ENCODE measurements at places on chromosomes 5 and 9.

DNA sequence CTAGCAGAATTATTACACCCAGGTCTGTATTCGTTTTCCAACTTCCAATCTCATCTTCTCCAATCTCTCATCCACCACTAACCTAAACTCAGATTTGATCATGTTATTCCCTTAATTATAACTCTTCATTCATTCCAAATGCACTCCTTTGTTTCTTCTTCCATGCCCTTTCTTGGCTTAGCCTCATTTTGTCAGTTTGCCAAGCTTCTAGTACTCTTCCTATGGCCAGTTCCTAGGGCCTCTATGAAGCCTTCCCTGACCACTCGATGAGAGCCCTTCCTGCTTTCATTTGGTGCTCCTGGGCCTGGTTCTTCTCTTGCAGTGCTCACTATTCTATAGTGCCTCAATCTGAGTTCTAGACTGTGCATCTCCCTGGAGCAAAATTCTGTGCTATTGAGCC, 5.8 kb downstream of the FAM219A start:
- no peak for DNase-seq

DNA sequence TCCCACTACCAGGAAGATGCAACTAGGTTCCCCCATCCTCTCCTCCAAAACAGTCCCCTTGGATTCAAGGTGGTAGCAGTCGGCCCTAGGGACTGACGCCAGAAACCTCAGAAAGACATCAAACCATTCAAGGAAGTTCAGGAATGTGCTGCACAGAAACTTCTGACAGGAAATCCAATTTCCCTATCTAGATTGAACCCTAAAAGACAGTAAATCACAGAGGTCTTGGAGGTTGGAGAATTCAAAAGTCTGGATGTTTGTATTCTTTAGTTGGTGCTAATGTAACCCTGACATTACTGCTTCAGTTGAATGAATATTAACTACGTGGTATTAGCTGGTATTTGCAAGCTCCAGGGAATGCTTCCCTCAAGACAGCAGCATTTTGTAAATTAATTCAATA, 125.3 kb downstream of the SYK start:
- no peak for DNase-seq

DNA sequence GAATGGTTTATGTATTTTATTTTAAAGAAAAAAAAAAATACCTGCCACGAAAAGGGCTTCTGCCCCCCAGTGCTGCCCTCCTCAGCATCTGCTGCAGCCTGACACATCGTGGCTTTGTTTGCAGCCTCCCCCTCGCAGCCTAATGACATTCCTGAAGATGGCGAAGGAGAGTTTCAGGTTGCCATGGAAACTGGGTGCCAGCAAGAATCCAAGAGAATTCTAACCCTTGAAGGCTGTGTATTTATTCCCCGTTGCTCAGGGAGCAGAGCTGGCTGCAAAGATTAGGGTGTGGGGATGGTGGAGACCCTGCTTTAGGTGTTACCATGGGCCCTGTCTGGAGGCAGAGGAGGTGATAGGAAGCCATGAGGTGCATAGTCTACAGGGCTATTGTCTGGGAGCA, 126.6 kb downstream of the NSG2 start:
- no peak for DNase-seq

DNA sequence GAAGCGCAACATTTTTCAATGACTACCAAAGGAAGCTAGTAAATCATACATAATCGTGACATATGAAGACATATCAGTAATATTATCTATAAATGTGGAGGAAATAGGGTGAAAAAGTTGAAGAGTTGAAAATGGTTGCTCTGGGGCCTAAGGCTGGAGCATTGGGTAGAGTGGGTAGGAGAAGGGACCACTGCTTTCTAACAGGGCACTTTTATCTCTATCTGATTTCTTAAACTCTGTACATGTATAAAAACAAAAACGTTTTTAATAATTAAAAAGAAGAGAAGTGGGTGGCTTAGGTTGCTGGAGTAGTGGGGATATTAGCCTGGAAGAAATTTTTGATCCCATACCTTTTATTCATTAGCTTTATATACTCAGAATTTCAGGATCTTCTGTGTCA, 44.2 kb upstream of the ITGA1 start:
- no peak for DNase-seq

DNA sequence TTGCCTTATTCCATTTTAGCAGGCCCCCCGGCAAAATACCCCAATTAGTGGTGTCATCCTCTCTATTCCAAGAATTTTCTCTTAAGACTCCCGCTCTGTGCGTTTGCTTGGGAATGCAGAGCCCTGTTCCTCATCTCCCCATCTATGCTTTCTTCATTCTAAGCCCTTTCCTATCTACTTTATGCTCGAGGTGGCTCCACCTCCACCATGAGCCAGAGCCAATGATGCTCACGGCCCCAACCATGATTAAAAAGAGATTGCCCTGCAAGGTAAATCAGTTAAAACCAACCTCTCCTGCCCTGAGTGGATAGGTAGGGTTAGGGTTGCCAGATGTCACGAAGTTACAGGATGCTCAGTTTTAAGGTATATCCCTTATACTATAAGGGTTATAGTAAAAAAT, 677 bp upstream of the TXNDC15 start:
- peak; percentile 50 for DNase-seq

GRCh38 chr9:126058591-126058990, 268.0 kb upstream of the MVB12B start:
- no peak for DNase-seq

GRCh38 chr9:80679916-80680315, 1009.4 kb downstream of the TLE1 start:
- DNase-seq: no peak

- no peak for DNase-seq
Observed at GRCh38 chr5:61625137-61625561, 293.1 kb downstream of the ZSWIM6 start.

GRCh38 chr5:83470526-83471404, 779 bp upstream of the VCAN start:
- no peak for DNase-seq

GRCh38 chr9:75880618-75881017, 9.9 kb upstream of the PCSK5 start:
- no peak for DNase-seq

- no peak for DNase-seq
Observed at GRCh38 chr5:3116366-3116765, 364.9 kb upstream of the IRX2 start.

- DNase-seq: no peak
Observed at GRCh38 chr5:81994679-81995078, 22.9 kb downstream of the ATG10 start.

DNA sequence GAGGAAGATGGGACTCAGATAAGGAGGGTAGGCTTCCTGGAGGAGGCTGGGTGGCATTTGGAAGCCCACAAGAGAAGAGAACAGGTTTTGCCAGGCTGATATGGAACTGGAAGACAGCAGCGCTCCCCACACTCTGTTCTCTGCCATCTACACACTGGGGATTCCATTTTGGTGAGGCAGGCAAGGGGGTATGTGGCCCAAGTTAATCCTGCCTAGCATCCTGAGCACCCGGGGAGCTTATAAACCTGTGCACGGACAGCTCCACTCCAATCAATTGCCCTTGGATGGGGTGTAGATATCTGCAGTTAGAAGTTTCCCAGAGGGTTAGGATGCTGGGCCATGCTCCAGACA, 158.8 kb downstream of the MACROH2A1 start:
- DNase-seq: no peak

GRCh38 chr5:59591162-59591561, 302.4 kb downstream of the PDE4D start:
- DNase-seq: no peak

- no peak for DNase-seq
Observed at GRCh38 chr5:131357739-131358561, 94.1 kb downstream of the CDC42SE2 start.

- DNase-seq: no peak
Observed at GRCh38 chr9:21853414-21853813, 51.0 kb downstream of the MTAP start.

- no peak for DNase-seq
Observed at GRCh38 chr5:93596310-93596675, 13.3 kb downstream of the NR2F1 start.

- no peak for DNase-seq
Observed at GRCh38 chr9:105742088-105742487, 47.7 kb downstream of the TMEM38B start.

- no peak for DNase-seq
Observed at GRCh38 chr5:139699351-139699750, 51.2 kb downstream of the CXXC5 start.

GRCh38 chr9:72041775-72042194, 18.6 kb downstream of the C9orf57 start:
- DNase-seq: no peak

DNA sequence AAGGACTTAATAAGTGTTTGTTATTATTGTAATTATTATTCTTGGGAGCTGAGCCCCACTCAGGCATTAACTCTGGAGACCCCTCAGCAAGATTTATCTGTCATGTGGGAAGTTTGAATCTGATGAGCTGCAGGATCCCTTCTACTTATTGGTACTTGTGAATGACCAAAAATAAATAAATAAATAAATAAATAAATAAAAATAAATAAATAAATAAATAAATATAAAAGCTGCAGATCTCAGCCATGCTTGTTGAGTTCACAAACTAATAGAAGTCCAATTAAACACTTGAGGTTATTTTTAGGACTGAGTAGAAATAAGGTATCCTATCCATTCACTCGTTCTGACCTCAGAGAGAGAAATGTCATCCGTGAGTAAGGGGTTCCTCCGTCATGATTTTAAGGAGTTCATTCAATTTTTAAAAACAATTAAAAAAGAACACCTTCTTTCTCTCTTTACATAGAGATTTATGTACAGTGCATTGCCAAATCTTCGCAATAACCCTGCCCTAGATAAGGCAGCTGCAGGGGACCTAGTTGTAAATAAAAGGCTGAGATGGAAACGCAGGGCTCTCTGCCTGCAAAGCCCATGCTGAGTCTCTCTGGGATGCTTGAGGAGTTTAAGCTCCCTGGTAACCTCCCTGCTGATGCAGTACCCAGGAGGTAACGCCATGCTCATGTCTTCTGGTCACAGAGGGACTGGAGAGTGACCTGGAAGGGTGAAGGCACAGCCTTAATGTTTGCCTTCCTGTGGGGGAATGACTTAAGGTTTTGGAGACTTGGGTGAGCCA, 1.2 kb downstream of the EFCAB9 start:
- no peak for DNase-seq

DNA sequence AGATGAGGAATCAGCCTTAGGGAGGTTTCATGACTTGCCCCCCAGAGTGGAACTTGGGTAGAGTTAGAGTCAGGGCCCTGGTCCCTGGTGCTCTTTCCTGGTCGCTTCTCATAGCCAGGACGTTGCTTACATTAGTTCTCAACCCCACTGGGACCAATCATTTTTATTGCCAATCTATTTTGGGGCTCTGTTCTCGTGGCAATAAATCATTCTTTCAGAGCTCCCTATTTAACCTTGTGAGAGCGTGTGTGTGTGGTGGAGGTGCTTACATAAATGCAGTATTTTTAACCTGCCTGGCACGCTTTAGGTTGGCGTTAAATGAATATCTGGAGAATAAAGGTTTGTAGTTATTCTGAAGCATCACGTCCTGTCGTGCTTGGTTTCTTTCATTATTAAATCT, 4.1 kb downstream of the TRIO start:
- no peak for DNase-seq

DNA sequence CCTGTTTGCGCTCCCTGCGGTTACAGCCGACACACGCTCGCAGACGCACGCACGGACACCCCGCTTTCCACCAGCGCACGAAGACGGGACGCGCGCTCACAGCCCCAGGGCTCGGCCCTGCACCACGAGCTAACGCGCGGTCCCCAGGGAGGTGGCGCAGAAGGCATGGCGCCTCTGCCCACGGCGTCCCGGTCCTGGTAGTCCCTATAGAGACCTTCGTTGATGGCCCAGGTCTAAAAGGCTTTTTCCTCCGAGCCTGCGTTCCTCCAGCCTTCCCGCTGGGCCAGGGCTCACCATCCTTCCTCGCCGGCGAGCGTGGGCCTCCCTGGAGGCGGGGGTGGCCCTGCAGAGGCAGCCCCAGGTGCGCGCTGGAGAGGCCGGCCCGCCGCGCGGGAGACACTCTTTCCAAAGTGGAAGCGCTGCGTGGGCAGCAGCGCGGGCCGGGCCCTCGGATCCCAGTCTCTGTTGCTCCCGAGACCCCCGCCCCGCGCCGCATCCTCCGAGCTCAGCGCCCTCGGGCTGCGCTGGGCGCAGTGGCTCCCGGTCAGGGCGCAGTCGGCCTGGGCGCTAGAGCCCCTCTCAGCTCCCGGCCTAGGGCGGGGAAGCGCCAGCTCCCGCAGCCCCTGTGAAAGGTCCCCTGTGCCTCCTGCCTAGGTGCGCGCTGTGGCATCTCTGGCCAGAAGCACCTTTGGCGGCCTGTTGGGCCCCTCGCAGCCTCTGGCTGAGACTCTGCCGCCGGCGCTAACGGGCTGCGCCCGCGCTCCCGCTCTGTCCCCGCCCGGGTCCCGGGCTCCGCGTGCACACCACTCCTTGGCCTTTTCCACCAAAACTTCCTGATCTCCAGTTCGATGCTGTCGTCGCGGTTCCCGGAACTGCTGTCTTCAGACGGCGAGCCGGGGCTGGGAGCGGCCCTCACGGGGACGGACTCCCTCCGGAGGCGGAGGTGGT, 31.9 kb upstream of the FANCC start:
- no peak for DNase-seq

- DNase-seq: no peak
Observed at GRCh38 chr9:136178061-136178772, 26.7 kb downstream of the LHX3 start.

- DNase-seq: no peak
Observed at GRCh38 chr5:127898551-127899213, 184.9 kb upstream of the SLC12A2 start.

DNA sequence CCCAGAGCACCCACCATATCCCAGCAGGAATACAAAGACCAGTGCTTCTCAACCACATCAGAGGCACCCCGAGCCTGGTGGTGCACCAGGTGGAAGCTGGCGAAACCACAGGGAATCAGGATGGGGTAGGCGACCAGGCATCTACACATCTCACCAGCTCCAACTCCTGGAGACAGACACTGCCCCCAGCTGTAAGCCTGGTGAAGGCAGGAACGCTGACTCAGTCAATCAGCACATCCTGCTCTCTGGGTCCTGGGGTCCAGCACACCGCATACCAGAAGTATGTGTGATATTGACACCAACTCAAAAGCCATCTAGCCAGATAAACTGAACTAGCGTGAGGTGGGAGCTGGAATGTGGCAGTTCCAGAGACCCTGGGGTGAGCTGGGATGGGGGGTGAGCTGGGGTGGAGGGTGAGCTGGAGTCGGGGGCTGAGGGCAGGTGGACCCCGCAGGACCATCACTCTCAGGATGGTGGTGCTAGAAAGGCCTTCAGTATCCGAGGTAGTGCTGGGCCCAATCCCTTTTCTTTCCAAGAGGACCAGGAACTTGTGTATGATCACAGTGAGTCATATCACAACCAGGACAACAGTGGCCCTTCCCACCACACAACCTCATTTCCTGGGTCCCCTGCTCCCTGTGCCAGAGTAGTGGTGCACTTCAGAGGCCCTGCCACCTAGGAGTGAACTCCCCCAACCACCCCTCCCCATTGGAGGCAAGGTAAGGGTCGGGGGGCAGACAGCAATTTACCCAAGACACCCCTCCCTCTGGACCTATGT, 2.5 kb downstream of the DBN1 start:
- DNase-seq: no peak

All from NAMALWA (cell line).